ENCODE measurements at places on chromosomes 3 and 15. TPM values are rescaled to one million over a fixed set of nuclear protein-coding genes. Genes with fewer than 3 reads are reported as not detected.

DNA sequence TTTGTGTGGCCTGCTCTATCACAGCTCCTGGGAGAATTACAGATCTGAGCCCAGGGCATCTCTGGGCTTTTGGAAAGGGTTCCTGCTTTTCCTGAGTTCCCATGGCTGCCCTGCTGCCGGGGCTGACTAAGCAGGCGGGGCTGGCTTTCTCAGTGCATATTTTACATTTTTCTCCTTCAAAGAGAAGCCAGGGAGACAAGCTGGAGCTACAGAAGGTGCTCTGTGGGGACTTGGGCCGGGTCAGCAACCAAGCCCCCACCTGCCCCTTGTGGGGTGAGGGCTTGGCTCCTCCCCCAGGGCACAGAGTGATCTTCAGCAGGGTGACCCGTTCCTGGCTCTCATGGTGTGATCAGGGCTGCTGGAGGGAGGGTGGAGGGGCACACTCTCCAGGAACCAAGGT lies 17.4 kb downstream of the ABTB1 start:
- no peak for DNase-seq

DNA sequence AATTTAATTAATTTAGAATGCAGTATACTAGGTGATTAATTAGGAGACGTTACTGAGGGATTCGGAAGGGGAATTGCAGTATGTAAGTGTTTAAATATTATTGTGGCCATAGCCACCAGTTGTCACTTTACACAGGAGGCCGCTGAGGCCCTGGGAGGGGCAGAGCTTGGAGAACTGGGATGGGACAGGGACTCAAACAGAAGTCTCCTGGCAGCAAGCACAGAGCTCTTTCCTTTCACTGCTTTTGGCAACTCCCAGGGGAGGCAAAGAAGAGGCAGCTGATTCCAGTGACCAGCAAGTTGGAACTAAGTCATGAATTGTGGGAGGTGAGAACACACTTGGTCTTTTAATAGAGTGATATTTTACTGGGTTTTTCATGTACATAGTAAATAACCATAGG lies 248.6 kb downstream of the RPLP1 start:
- no peak for DNase-seq

GRCh38 chr3:150783920-150784746 lies 21.2 kb upstream of the SIAH2 start:
- no peak for DNase-seq

- DNase-seq = no peak
Observed at GRCh38 chr3:51585871-51586270, 47.4 kb downstream of the RAD54L2 start.

DNA sequence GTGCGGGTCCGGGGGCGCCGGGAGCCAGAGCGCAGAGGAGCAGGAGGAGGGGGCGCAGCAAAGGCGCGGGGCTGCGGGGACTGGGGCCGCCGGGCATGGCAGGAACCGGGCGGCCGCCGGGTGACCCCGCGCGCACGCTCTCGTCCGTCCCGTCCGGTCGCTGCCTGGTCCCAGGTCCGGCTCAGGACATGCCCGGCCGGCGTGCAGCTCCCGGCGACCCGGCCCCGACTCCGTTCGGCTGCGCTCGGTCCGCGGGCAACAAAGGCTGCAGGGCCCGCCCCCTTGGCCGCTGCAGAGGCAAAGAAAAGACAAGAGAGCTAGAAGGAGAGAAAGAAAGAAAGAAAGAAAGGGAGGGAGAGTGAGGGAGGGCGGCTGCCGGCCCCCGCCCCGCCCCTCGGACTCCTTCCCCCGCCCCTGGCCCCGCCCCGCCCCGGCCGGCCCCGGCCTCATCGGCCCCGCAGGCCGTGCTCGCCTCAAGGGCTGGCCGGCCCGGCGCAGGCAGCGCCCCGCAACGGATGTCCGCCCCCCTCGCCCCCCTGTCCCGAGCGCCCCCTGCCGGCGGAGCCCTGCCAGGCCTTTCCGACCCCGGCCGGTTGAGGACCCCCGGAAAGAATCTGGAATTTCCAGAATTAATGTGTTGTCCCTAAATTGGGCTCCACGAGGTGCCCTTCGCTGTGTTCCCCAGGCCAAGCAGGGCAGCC lies at the start of gene ADAMTS7:
TSS of gene ADAMTS7 (minus strand) at position 341 of the 701 bp plus-strand sequence. CDS start at position 97, 244 bp downstream.
- DNase-seq = no peak

- no peak for DNase-seq
Observed at GRCh38 chr3:78029775-78030174, 989.9 kb downstream of the ROBO2 start.

GRCh38 chr3:122803977-122804376 lies 9.1 kb downstream of the SLC49A4 start:
- no peak for DNase-seq

GRCh38 chr3:19811689-19812088 lies 122.3 kb downstream of the EFHB start:
- no peak for DNase-seq

DNA sequence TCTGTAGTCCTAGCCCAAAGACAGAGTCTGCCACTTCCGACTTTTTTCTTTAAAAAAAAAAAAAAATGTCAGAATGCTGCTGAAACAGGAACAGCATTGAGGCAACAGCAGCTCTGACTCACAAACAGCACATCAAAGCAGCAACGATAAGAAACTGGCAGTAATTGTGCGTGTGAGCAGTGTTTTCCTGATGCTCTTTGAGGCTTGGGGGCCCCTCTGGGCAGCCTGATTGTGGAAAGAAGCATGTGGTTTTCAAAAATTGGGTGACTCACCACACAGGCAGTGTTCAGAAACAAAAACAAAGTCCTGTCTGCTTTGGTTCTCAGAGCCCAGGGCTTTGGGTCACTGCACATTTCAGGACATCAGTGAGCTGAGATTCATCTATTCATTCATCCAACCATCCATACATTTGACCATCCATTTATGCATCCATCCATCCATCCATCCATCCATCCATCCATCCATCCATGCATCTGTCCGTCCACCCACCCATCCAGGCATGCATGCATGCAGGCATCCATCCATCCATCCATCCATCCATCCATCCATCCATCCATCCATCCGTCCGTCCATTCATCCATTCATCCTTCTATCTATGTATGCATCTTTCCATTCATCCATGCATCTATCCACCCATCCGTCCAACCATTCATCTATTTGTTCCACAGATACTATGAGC lies 308.4 kb downstream of the RPLP1 start:
- DNase-seq = no peak

DNA sequence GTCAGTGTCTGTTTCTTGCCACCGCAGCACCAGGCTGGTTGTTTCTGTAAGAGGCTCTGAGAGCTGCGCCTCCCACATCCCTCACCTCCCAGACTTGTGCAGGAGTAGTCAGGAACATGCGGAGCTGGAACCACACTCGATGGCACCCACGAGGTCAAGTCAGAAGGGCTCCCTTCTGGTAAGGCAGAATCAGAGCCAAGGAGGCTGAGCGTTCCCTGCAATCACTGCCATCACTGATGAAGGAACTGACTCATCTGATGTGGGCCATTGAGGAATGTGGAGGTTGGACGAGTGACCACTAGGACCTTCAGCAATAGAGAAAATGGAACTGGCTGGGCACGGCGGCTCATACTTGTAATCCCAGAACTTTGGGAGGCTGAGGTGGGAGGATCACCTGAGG lies 35.7 kb upstream of the BLM start:
- DNase-seq = no peak

- DNase-seq = no peak
Observed at GRCh38 chr15:72197460-72198355, at the start of gene GRAMD2A. TSS of gene GRAMD2A (minus strand) at chr15:72197787.

DNA sequence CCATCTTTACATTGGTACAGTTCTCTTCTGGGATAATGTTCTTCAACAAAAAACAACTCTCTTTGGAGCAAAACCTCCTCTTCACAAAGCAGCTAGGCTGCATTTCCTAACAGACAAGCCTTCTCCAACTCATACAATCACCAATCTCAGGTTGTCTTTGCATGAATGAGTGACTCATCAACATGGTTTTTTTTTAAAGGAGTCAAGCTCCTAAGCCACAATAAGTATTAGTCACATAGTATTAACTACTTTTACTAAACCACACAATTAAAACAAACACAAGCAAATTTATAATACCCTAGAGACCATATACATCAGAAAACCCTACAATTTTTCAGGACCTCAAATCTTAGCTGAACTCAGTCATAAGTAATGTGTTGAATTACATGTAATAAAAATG lies 137.4 kb downstream of the TBC1D5 start:
- DNase-seq = no peak

DNA sequence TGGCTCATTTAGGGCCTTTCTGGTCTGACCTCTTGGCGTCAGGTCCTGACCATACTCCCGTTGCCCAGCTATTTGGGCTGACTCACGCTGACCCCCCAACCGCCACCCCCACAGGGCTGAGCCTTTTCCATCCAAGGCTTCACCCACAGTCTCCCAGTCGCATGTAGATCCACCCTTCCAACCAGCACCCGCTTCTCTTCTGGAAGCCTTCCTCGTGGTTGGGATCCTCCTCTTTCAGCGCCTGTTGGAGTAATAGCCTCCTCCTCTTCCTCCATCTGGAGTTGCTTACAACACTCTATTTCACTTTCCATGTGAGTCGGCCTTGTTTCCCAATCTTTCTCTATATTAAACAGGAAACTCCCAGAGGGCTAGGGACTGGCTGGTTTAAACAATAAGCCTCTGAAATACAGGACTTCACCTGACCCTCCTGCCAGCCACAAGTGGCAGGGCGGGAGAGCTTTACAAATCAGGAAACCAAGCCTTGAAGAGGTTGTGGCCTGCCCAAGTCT lies 2.1 kb upstream of the ALAS1 start:
- DNase-seq = no peak

DNA sequence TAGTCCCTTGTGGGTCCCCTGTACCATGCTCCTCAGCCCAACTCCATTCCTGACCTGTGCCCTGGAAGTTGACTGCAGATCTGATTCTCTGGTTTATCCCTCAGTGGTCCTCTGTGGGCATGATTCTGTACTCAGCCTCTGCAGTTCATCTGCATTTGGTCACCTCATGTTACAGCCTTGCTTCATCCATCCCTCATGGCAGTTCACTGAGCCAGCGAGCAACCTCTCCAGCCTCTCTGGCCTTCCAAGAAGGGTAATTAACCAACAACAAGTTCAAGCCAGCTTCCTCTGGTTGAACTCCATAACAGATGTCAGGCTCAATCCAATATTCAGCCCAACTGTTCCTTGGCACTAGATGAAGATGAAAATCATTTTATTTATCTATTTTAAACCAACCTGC lies 509.5 kb downstream of the NTRK3 start:
- DNase-seq = no peak

- no peak for DNase-seq
Observed at GRCh38 chr15:90808517-90809235, 59.7 kb upstream of the FURIN start.

DNA sequence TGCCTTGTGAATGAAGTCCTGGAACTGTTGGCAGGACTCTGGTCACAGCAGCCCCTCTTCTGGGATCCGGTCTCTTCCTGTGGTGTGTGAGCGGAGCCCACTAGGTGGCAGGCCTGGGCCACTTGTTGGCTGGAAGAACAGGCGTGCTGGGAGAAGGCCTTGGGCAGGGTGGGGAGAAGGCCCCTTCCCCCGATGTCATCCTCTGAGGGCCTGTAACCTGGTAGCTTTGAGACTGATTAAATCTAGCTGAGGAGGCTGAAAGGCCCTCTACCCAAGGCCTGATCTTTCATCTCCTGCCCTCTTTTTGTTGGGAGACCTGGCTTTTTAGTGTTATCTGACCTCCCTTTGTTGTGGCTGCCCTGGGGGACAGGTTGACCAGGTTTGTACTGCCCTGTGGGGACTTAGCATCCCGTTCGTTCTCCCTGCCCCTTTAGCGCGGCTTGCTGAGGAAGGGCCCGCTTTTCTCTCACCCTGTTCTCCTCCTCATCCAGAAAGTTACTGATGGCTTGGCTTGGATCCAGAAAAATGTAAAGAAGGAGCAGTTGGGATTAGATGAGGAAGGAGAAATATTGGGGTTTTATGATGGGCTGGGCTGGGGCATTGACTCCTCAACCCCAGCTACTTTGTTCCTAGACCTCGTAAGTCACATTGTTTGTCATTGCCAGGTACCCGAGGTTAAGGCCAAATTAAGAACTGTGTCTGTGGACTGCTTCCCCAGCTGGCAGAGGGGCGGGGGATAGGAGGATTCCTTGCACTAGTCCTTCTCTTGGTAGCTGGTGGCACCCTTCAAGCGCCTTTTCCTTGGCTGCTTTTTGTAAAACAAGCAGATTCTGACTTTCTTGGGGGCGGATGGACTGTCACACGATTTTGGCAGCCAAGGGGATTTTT lies 48.5 kb downstream of the CHCHD6 start:
- DNase-seq = peak; percentile 62

- DNase-seq = peak; percentile 14
Observed at GRCh38 chr3:143847787-143848631, at the start of gene SLC9A9. TSS of gene SLC9A9 (minus strand) at chr3:143848468. CDS start at chr3:143848322, 146 bp downstream.

- no peak for DNase-seq
Observed at GRCh38 chr3:122973893-122974615, 53.5 kb downstream of the SEMA5B start.

- DNase-seq = no peak
Observed at GRCh38 chr15:79190093-79190492, 92.4 kb upstream of the ANKRD34C start.

DNA sequence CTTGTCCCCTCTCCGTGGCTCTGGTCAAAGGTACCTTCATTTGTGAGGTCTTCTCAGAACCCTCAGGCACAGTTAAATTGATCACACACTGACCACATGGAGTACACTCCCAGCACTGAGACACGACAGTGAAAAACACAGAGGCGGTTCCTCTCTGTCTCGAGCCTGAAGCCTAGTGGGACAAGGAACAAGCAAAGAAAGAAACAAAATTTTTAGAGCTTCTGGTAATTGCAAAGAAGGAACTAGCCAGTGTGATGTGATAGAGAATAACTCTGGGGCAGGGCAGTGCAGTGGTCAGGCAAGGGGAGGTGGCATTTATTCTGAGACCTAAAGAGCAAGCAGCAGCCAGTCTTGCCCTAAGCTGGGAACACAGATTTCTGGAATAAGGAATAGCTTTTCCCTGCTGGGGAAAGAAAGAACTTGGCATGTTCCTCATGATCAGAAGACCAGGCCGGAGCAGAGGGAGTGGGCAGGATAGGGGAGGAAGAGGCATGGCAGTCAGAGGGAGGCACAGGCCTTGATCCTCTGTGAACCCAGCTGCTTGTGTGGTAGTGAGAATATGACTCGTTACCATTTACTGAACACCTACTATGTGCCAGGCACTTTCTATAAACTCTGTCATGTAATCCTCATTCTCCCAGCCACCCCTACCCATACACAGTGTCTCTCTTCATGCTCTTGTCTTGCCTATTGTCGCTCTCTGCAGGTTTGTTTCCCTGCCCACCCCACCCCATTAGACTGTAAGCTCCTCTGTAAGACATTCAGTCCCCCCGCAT lies 262.3 kb upstream of the HES1 start:
- no peak for DNase-seq

- DNase-seq = no peak
Observed at GRCh38 chr3:146524961-146525360, 19.4 kb downstream of the PLSCR1 start.

The VGLL3 gene
- polyA plus RNA-seq = 4.2 TPM

The GOLGA8N gene
- 42.2 TPM for polyA plus RNA-seq

The SHC4 gene
- 2.5 TPM for polyA plus RNA-seq

The TEX9 gene
- 26.1 TPM for polyA plus RNA-seq

The SMCO1 gene
- not detected for polyA plus RNA-seq

The CPB1 gene
- polyA plus RNA-seq = 0.96 TPM

The CILP gene
- polyA plus RNA-seq = 3.1 TPM

The NMNAT3 gene
- 11.4 TPM for polyA plus RNA-seq

The GPR87 gene
- not detected for polyA plus RNA-seq

All from renal cortex interstitium (tissue), 15 donors.